ENCODE measurements at places on chromosomes 3 and 15.

DNA sequence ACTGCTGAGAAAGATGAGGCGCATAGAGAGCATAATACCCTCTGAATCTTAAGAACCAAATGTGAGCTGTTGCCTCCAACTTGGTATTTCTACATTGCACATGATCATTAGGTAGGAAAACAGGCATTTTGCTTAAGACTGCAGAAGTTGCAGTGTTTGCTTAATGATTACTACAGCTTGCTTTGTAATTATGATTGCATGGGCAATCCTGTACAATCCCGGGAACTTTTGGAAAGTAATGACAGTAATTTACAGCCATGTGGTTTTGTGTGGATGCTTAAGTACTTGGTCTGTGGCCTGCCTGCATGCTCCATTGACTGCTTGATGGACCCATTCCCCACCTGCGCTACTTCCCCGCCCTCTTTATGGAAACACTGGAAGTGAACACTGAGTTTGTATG lies 301.1 kb downstream of the DIPK2A start:
- DNase-seq = no peak

DNA sequence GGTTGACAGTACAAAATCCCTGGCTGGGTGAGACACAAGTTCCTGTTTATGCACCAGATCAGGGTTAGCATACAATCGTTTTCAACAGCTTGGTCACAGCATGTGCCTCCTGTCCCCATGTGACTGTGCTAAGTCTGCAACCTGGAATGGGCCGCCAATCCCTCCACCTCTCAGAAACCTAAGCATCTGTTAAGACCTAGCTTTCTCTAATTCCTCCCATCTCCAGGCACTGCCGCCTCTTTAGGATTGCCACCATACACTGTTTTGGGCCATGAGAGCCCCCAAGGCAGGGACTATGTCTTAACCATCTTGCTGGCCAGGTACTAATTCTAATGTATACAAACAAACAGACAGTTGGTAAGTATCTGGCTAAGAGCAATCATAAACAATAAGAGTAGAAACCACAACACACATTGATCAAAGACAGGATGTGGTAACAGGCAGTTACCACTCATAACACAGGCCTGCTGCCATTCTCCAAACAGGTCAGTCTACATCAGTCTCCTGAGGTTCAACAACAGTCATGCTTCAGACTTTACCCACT lies 25.6 kb downstream of the SEC22C start:
- no peak for DNase-seq

DNA sequence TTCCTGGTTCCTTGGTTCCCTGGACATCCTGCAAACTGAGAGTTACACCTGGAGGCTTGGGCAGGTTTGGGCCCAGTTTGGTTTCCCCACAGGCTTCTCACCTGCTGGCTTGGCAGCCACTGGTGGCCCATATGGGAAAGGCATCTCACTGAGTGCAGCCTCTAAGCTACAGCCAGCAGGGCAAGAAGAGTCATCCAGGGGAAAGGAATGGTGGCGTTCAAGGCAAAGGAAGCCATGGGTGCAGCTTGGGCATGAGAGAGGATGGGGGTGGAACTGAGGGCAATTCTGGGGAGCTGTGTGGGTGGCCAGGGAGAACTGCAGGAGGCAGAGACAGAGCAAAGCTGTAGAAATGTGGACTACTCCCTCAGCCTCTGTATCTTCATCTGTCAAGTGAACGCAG lies 106.4 kb downstream of the EPHB1 start:
- DNase-seq = no peak

- DNase-seq = no peak
Measured at GRCh38 chr15:89778861-89779260, 2.7 kb downstream of the MESP2 start.

- DNase-seq = no peak
Measured at GRCh38 chr15:48671103-48672022, 25.9 kb upstream of the FBN1 start.

DNA sequence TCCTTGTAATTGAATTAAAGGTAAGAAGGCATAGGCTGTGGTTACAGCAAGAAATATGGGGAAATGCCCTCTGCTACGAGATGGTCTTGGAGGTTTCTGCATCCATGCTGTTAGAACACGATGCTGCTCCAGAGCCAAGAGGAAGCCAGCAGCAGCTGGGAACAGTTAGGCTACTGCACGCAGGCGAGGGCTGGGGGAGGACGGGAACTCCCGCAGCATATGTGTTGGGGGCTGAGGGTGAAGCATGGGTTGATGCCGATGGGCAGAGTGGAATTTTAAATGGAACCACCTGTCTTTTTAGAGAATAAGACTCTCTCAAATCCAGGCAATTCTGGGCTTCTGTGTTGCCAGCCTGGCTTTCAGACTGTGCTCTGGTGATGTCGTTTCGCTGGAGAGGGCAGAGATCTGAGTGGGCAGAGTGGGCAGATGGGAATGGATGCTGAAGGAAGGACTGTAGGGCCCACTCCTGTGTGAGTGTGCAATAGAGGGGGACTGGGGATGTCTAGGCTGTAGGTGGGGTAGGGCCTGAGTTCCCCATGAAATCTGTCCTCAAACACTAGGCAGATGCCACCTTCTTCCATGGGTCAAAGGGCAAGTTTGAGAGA lies 417.0 kb upstream of the TPM1 start:
- peak; percentile 42 for DNase-seq
